Lung (tissue), 17 donors: ENCODE measurements at places on chromosomes 3 and 15.
A peak's percentile ranks its signal among the peaks of the same experiment; 100 is the strongest.

GRCh38 chr3:47512416-47513124, 942 bp downstream of the ELP6 start:
- DNase-seq = peak; percentile 26

DNA sequence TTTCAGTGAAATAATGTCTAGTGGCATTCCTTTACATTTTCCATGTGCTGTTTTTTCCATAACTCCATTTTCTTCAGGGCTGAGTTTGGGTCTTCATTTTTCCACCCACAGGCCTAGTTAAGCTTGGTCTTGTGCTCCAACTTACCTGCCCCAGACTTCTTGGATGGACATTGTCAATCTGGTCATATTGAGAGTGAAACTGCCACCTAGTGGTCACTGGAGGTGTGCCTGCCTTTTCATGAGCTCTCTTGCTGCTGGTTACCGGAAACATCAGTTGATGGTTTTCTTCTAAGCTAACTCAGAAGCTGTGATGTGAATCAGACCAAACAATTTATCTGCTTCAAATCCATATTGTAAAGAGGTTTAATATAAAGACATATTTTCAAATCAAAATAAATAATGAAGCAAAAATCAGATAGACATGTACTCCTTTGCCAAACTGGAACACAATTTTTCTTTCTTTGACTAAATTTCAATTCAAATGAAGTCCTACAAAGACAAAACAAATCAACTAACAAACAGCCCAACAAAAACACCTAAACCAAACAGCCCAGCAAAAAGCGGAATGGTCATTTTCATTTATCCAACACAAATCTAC, 135.1 kb upstream of the RASGRP1 start:
- peak; percentile 63 for DNase-seq

DNA sequence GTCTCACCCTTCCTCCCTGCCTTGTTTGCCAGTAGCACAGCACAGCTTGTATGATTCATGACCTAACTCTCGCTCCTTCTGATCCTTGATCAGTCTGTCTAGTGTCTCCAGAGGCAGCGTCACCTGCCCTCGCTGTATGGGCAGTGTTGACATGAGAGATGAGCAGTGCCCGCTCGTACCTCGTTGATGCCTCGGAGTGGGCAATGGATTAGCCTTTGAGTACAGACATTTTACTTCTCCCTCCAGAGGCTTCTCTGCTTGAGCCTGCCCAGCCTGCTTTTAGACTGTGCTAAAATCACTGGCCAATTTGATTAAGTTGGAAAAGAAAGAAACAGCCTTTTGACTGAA, 569.0 kb downstream of the NTRK3 start:
- DNase-seq = no peak

- no peak for DNase-seq
These were observed 31.2 kb downstream of the ATG3 start for GRCh38 chr3:112530573-112530972.

- no peak for DNase-seq
These were observed 186.5 kb upstream of the GAP43 start for GRCh38 chr3:115436767-115437301.

DNA sequence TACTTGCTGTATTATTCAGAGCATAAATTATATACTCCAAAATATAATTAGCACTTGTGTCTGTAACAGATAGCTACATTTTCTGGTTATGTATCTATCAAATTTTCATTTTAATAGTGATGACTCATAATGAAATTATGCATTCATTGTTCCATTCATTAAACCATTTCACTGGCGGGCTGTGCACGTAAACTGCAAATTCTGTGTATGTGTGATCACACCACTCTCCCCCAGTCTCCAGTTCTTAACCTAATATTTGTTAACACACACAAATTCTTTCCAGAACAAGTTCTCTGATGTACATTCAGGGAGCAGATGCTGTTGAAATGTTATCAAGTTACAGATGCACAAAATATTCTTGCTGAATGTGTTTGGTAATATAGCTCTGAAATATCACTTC, 3.8 kb upstream of the KCNMB2 start:
- DNase-seq = no peak

GRCh38 chr3:62876064-62876463, 848 bp upstream of the CADPS start:
- DNase-seq = peak; percentile 34

DNA sequence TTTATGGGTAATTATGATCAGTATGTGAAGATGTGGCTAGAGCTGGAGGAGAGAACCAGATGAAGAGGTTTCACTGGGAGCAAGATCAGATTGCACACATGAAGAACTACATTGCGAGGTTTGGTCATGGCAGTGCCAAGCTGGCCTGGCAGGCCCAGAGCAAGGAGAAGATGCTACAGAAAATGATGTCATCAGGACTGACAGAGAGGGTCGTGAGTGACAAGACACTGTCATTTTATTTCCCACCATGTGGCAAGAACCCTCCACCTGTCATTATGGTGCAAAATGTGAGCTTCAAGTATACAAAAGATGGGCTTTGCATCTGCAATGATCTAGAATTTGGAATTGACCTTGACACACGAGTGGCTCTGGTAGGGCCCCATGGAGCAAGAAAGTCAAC, 168.3 kb downstream of the C3orf38 start:
- DNase-seq = no peak

- no peak for DNase-seq
These were observed 6.0 kb downstream of the PLCL2 start for GRCh38 chr3:16890597-16891333.

DNA sequence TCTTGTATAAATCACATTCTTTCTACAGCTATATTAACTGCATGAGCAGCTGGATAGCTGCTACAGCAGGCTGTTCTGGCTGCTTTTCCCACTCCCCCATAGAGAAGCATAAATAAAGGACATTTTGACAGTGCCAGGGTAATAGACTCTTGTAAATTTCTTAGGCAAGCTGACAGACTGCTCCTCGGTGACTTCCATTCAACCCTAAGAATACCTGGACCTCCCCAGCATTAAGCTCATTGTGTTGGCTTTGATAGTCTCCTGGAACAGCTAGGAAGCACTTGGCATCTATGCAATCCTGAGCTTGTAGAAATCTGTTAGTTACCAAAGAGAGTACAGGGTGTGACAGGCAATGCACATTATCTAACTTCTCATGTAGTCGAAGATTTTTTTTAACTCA, 475.4 kb downstream of the AGBL1 start:
- DNase-seq = peak; percentile 45
